ENCODE measurements at places on chromosomes 2 and 18.

DNA sequence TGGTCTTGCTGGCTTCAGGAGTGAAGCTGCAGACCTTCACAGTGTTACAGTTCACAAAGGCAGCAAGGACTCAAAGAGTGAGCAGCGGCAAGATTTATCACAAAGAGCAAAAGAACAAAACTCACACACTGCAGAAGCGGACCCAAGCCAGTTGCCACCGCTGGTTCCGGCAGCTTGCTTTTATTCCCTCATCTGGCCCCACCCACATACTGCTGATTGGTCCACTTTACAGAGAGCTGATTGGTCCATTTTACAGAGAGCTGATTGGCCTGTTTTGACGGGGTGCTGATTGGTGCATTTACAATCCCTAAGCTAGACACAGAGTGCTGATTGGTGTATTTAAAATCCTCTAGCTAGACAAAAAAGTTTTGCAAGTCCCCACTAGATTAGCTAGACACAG is 37.2 kb upstream of the ZNF532 start:
- DNase-seq, result no peak

DNA sequence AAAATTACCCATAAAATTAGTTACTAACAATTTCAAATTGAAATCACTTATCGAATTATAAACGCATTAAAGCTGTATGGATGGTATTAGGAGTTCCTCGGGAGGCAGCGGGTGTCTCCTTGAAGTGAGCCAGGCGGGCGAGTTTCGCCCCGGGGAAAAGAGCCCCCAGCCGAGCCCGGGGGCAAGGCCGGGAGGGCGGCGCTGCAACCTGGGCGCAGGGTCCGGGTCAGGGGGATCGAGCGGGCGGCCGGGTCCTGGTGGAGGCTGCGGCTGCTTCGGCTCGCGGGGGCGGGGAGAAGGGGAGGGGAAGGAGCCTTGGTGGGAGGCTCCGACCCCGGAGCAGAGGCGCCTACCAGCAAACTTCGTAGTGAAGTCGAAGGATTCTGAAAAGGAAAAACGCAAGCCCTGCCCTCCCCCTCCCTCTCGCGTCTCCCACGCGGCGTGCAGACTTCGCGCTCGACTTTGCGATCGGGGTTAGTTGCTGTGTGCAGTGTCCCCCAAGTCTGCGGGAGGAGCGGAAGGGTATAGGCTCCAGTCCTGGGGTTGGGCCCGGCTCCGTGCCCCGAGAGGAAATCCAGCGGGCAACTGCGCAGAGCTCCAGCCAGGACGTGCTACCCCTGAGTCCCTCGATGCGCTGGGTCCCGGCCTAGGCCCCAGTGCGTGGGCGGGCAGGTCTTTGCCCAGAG is 140.8 kb downstream of the MEIS1 start:
- no peak for DNase-seq

- no peak for DNase-seq
Observed at GRCh38 chr2:177816766-177817165, 255.8 kb downstream of the PDE11A start.

GRCh38 chr18:12391487-12392165 is 14.6 kb upstream of the AFG3L2 start:
- no peak for DNase-seq

DNA sequence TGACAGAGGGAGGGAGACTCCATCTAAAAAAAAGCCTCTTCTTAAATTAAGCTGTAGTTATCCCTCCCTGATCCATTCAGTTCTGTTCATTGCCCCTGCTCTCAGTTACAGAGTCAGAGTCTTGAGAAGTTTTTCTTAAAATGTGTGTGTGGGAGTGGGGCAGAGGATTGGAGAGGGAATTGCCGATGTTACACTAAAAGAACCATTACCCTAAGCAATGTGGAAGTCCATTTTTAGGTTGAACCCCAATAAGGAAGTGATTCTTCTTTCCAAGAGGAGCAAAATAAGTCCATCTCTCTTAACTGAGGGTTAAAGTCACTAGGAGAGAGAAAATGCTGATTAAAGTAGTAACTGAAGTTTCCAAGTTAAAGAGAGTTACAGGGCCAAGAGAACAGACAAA is 21.2 kb upstream of the THOC1 start:
- DNase-seq, result no peak

DNA sequence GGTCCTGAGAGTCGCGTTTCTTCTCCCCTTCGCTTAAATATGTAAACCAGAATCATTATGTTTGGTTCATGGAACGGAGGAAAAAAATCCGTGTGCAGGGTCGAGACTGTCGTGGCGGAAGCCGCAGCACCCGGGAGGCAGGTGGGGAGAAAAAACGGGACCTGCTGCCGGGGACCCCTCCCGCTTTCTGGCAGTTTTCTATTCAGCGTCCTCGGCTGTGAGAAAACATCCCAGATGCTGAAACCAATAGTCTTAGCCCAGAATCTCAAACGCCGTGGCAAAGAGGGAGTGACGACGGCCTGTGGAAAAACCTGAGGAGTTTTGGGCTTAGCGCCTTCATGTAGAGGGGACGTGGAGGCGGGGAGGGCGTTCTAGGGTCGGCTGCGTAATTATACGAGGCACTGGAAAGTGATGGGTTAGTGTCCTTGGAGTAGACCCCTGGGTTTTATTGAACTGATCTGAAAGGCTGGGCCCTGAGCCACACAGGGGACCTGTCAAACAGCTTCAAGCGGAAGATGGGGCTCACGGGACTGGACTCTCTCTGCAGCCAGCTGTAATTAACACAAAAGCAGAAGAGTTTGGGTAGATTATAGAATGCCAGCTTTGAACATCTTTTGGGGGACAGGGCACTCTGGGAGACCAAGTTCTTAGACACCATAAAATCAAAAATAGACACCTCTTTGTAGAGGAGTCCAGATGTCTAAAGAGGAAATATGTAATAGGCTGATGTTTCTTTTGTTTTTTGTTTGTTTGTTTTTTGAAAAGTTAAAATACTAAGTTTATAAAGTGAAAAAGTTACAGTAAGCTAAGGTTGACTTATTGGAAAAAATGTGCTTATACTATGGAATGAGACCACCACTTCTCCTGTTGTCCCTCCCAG is 834 bp upstream of the BUB1 start:
- DNase-seq, result no peak
